ENCODE measurements at places on chromosomes 1 and 21.

DNA sequence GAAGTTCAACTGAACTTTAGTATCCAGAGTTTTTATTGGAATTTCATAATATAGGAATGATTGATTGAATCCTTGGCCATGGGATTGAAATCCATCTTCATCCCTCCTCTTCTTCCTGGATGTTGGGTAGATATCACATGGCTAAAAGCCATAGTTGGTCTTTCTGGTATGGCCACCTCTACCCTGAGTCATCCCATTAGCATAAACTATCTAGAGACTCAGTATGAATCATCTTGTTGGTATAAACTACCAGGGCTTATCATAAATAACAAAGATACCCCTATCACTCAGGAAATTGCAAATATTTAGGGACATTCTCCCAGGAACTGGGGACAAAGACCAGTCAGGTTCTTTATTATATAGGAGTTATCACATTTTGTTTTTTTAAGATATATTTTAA is 21.2 kb upstream of the ZP4 start:
- DNase-seq: no peak

GRCh38 chr1:29800522-29800956 is 564.2 kb downstream of the PTPRU start:
- DNase-seq: no peak

GRCh38 chr1:207752456-207752998 is 673 bp downstream of the CD46 start:
- DNase-seq: peak; percentile 9

- DNase-seq: no peak
Observed at GRCh38 chr1:200699871-200700270, 30.2 kb upstream of the DDX59 start.
